Stimulated activated CD4-positive, alpha-beta T cell treated with anti-CD3 and anti-CD28 coated beads, Interleukin-2, amount 100 ng/mL, for 24 hours (primary cell): ENCODE measurements at places on chromosomes 1 and 21.

DNA sequence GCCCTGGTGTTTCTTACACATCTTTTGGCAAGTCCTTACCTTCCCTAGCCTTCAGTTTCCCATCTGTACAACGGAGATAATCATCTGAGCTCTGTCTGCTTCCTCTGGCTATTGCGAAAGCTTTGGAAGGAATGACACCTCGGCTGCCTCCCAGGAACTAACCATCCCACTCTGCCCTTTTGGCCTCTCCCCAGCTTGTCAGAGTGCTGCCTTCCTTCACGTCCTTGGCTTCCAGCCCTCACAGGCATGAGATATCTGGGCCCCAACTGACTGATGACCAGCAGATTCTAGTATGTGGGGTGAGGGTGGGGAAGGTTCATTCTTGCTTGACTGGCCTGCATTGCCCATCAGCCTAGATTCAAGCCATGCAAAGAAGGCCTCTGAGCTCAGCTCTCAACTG, 253.1 kb upstream of the FGGY start:
- DNase-seq = no peak

GRCh38 chr21:43820466-43820865, 31.1 kb downstream of the RRP1 start:
- DNase-seq = no peak

DNA sequence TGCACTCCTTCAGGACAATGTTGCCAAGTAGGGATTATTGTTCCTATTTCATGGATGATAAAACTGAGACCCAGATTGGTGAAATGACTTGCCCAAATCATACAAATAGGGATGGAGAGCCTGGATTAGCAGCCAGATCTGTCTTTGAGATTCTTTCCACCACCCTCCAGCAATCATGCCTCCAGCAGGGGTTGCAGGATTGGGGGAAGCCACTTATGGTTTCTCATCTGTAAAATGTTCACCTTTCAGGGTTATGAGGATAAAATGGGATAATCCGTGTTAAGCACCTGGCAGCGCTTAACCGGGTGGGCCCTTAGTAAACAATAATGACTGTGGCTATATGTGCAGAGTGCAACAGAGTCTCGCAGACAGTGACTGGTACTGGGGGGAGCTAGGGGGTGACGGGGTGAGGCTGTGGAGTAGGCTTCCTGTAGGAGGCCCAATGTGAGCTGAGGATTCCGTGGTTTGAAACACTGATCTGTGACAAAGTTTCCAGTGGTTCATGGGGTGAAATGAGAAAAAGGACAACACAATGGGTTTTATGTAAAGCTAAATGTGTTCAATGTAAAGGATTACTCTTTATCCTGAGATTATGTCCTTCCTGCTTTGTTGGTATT, 33.7 kb upstream of the FOXO6 start:
- no peak for DNase-seq

DNA sequence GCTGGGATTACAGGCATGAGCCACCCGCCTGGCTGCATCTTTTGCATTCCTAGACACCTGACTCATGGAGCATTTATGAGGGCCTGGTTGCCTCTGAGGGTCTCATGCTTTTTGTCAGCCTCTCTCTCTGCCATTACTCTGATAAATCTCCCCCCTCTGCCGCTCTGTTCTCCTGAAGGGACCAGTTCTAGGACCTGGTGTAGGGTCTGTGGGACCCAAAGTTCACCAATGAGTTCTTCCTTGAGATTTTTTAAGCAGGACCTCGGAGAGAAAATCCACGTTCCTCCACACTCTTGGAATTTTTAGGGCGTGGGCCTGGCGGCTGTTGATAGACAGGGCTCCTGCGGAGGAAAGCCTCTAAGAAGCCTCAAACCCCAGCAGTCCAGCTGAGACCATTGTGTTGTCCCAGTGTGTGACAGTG, 91.9 kb upstream of the ERRFI1 start:
- no peak for DNase-seq

GRCh38 chr1:210937846-210938245, 196.1 kb downstream of the KCNH1 start:
- no peak for DNase-seq

DNA sequence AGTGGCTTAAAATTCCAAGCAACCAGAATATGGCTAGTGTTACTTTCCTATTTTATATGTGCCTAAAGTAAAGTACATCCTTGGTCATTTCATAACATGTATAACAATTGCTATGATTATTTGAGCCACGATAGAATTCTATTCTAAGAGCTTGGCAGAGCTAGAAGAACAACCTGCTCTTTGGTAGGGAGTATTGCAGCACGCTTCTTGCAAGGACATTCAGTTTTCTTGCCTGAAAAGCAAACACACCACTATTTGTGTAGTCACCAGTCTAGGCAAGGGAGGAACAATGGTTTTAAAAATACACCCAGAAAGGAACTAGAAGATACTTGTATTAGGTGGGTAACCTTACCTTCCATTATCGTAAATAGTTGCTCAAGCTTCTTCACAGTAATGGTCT, 51.5 kb downstream of the CNST start:
- no peak for DNase-seq

- DNase-seq = no peak
These were observed 85.7 kb downstream of the ITPKB start for GRCh38 chr1:226653311-226653921.

DNA sequence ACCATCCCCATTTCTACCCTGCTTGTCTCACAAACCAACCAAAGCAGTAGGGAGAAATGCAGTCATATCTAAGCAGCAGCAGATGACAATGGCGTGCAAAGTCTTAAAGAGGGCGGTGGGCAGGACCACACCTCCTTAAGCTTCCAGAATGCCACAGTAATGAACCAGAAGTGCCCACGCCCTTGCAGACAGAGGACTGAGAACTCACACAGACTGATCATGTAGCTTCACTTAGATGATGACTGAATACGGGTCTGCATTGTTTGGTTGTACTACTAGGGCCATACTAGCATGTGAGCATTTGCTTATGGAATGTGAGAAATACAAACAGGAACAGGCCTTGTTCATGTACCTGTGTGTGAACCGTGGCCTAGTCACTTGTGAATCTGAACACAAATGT, 246.0 kb downstream of the RPS6KC1 start:
- no peak for DNase-seq

DNA sequence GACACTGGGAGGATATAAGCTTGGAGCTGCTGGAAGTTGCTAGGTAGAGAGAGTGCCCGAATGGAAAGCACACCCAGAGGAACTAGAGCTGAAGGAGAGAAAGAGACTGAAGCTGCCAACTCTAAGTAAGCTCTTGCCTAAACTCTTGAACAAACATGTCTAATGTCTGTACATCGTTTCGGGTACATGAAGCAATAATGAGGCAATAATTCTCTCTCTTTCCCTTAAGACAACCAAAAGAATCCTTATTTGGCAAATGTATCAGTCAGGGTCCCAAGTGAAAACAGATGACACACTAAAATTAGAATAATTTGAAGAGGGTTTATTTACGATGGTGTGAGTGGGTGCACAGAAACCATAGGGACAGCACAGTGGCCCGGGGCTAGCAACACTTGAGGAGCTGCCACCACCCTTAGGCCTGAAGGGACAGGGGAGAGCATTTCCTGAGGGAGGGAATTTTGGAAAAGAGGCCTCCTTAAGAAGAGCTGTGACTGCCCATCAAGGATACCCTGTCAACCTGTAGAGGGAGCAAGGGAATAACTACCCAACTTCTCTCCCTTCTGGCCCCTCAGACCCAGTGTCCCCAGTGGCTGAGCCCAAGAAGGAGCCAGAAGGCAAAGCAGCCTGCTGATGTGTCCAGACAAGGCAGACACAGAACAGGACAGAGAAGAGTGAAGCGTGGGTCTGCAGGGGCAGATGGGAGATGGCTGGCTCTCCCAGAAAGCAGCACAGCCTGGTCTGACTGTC, 36.1 kb upstream of the KHDRBS1 start:
- DNase-seq = no peak

- no peak for DNase-seq
These were observed 434.8 kb downstream of the SETD4 start for GRCh38 chr21:35625576-35625975.

DNA sequence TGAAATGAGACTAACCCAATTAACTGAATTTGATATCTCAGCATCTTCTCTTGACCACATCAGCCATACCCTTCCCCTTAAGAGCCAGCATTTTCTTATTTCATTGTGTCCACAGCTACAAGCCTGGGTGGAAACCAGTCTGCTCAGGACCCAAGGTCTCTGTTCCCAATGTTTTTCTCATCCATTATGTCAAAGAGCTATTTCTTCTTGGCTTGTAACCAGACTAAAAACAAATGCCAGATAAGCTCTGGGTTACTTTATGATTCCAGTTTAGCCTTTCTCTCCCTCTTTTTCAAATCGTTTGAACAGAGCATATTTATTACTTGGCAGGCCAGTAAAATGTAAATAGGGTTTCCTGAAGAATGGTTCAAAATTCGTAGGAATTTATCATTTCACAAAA, 109.3 kb upstream of the SPATA6 start:
- DNase-seq = no peak

DNA sequence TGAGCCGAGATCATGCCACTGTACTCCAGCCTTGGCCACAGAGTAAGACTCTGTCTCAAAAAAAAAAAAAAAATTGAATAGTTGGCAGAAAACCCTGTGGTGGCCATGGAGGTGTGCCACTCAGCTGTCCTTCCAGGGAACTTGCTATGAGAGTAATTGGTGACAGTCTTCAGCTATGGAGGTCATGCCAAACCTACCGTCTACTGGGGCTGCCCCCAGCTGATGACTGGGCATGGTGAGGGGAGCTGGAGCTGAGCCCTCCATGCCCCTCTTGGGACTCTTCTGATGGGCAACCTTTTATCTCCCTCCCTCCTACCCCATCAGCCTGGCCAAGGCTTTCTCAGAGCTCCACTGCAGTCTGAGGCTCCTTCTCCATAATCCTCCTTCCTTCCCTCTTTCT, 84.2 kb downstream of the RYR2 start:
- DNase-seq = no peak

- no peak for DNase-seq
These were observed 390.0 kb downstream of the CAMTA1 start for GRCh38 chr1:7174980-7175906.

DNA sequence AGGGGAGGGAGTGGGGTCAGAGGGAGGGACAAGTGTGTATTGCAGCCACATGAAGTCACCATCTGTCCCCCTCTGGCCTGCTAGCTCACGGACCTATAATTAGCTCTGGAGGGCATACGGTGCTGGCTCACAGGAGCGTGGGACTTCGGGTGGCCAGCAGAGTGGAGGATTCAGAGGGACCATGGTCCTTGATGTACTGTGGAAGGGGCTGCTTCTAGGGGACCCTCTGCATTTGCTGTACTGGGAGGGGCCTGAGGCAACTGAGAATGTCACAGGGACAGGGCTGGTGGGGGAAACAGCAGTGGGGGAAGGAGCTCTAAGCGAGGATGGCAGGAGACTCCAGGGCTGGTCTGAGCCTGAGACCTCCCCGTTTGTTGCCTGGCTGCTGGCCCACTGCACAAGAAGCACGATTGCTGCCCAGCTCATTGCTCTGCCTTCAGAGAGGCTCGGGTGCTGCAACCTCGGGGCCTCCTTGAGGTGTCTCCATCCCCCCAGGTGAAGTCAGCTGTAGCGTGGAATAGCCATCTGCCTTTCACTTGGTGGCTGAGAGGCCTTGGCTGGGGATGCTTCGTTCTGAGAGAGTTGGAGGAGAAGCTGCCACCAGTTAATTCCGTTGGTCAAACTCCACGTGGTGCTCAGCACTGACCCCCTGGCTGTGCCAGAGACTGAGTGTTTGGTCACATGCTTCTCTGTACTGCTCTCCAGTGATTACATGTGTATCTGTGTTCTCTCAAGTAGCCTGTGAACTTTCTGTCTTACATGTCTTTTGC, 2.7 kb downstream of the PPFIA4 start:
- DNase-seq = no peak

DNA sequence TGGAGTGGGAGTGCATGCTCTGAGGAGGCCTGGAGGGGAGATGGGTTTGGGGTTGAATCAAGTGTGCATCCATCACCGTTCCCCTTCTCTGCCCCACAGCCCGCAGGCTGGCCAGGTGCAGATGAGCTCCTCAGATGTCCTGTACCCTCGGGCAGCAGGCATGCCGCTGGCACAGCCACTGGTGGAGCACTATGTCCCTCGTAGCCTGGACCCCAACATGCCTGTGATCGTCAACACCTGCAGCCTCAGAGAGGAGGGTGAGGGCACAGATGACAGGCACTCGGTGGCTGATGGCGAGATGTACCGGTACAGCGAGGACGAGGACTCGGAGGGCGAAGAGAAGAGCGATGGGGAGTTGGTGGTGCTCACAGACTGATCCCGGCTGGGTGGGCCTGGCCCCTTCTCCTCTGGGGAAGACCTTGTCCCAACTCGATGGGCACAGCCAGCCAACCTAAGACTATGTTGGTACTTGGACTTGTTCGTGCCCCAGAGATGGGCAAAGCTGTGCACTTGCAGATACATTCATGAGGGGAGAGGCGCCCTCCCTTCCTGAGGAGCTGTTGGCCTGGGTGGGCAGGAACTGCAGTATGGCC, 26.0 kb downstream of the ETNK2 start:
- DNase-seq = no peak

DNA sequence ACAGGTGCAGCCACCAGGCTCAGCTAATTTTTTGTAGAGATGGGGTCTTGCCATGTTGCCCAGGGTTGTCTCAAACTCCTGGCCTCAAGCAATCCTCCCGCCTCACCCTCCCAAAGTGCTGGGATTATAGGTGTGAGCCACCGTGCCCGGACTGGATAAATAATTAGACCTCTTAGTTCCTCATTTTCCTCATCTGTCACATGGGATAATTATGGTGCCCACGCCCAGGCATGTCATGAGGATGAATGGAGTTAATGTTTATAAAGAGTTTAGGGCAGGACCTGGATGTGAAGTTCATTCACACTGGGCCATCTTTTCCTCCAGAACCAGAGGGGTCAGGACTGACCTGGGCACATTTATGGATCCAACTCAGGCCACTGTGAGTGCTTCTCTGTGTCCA, 23.7 kb downstream of the PADI3 start:
- no peak for DNase-seq

GRCh38 chr21:43361493-43362296, 65.2 kb downstream of the SIK1 start:
- DNase-seq = peak; percentile 28

DNA sequence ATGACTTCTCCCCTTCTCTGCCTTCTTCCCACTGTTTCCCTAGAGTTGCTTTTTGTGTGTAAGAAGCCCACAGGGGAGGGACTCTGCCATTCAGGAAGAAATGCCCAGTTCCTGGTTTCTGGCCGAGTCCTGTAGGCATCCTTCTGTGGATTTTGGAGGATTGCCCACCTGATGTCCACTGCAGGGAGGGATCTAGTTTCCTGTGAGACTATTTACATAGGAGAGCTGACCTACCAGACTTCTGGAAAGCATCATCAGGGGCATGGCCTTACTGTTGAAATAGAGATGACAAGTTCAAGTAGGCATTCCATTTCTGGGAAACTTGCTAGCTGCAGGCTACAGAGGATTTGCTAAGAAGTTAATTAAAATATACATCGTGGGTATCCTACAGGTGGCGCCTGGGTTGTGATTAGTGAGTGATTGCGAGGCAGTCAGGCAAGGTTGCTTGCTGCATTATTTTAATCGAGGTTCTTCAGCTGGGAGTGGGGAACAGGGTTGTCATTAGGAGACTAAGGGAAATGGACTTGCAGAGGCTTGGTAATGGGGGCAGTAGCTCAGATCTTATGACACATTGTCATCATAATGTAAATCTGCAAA, 148.7 kb downstream of the HHAT start:
- DNase-seq = no peak

GRCh38 chr1:180144659-180145357, 9.9 kb upstream of the QSOX1 start:
- no peak for DNase-seq
